Right renal pelvis (tissue), 4 donors: ENCODE measurements at places on chromosomes 7 and 10.

DNA sequence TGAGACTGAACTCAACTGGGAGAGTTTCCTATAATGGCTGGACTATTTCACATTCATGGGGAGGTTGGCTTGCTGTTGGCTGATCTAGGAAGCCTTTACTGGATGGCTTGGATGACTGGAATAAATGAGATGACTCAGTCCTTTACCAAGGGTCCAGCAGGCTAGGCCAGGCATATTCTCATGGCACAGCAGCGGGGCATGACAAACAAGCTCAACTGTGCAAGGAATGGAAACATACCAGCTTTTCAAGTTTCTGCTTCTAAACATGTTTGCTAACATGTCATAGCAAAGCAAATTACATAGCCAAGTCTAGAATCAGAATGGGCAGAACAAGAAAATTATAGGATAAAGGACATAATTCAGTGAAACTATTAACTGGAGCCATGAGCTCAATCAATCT is 46.8 kb upstream of the CRTAC1 start:
- no peak for DNase-seq

DNA sequence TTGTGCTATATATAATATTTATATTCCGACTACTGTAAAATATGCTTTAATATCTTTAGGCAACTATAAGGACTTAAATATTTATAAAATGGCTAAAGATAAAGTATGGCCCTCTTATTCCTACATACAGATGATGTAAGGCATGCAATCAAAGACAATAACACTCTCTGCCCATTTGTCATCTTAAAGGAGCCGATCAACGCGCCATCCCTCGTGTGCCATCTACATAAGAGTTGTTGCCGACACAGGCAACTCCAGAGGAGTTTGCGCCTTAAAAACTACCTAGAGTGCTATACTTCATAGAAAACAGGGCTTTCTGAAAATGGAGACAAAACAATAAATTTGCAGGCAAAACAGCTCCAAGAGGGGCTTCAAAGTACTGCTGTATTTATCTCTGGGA is 709.0 kb downstream of the KCNMA1 start:
- no peak for DNase-seq

DNA sequence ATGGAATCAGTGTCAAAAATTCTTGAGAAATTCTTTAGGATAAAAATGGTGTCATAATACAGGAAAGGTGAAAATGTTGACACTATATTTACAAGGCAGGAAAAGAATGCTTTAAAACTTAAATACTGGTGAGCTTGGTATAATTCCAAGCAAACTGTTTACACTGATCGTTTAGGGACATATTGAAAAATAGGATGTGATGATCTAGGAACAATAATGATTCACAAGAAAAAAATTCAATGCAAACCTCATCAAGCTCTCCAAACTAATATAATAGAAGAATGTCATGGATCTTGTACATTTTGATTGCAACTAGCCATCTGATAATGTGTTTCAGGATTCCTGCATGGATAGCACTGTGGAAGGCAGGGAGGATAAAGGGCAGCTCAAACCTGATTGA is 98.4 kb downstream of the CHRM2 start:
- no peak for DNase-seq

DNA sequence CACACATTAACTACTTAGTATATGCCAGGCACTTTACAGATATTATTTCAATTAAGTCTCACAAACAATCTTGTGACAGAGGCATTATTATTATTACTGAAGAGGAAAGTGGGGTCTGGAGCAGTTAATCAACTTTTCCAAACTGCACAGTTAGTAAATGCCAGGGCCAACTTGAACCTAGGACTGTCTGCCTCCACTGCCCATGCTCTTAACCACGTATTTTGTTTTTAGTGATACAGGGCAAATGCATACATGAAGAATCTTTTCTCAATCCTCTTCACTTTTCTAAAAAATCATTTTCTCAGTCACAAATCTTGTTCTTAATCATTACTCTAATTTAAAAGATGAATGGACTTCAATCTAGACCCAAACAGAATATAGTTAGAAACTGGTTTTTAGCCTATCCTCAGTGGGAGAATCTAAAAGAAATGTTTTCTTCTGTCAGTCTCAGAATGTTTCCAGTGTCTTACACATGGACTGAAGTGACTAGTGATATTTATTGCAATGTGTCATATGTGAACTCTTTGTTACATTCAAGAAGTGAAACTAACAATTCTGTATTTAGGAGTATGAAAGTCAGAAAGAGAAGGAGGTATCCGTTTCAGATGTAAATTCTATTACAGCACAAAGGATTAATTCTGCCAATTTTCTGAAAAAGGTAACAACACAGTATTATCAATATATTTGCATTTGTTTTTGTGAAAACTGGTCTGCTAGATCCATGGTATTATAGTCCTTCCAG is 55.5 kb upstream of the CCNJ start:
- DNase-seq: no peak

DNA sequence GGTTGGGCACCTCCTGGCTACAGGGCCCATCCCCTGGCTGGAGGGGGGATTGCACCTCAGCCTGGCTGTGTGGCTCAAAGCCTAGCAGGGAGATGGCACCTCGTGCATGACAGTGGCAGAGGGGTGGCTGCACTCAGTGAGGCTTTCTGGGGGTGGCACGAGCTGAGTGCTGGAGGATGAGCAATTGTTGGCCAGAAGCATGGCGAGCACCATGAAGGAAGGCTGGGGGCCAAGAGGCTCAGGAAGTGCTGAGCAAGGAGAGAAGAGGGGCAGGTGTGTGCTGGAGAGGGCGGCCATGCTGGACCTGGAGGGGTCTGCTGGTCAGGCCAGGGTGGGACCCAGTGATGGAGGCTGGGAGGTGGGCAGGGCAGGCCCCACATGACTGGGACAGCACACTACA is 65.4 kb downstream of the TCERG1L start:
- DNase-seq: no peak

DNA sequence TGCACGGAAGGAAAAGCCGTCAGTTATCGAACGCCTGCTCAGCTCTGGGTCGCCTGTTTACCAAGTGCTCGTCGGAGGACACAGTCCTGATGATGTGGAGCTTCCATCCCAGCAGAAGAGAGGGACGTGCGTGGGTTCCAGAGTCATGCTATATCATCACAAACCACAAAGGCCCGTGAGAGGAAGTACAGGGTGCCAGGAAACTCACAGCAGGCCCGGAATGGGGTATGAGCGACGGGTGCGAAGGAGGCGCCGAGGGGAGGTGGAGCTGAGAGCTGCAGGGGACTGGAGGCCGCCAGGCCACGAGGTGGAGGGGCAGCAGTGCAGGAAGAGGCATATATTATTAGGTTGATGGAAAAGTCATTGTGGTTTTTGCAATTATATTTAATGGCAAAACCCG is 102.5 kb downstream of the ACTR3B start:
- DNase-seq: no peak
